ENCODE measurements at places on chromosomes 12 and 14. TPM values are rescaled to one million over a fixed set of nuclear protein-coding genes. Genes with fewer than 3 reads are reported as not detected.

DNA sequence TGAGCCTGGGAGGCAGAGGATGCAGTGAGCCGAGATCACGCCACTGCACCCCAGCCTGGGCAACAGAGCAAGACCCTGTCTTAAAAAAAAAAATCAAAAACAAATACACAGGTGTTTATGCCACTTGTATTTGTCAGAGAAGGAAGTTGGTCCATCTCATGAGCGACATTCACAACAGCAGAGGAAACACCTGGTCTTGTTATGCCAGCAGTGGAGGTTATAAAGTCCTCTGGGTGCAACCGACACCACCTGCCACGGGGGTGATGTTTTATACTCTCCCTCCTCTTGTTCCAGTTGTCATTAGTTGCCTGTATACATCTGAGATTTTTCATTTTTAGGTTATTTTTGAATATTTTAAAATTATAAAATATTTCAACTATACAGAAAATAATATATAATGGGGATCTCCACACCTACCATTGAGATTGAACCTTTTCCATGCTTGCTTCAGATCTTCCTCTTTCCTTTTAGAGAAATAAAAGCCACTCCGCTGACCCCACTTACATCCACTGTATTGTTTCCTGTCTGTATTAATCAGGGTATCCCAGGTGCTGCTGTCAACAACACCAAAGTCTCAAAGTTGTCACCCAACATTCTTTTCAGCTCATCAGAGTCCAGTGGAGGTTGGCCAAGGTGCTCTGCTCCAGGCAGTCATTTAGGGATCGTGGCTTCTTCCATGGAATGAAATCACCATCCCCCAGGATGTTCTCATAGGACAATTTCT is 65.1 kb downstream of the RNFT2 start:
- DNase-seq: no peak

DNA sequence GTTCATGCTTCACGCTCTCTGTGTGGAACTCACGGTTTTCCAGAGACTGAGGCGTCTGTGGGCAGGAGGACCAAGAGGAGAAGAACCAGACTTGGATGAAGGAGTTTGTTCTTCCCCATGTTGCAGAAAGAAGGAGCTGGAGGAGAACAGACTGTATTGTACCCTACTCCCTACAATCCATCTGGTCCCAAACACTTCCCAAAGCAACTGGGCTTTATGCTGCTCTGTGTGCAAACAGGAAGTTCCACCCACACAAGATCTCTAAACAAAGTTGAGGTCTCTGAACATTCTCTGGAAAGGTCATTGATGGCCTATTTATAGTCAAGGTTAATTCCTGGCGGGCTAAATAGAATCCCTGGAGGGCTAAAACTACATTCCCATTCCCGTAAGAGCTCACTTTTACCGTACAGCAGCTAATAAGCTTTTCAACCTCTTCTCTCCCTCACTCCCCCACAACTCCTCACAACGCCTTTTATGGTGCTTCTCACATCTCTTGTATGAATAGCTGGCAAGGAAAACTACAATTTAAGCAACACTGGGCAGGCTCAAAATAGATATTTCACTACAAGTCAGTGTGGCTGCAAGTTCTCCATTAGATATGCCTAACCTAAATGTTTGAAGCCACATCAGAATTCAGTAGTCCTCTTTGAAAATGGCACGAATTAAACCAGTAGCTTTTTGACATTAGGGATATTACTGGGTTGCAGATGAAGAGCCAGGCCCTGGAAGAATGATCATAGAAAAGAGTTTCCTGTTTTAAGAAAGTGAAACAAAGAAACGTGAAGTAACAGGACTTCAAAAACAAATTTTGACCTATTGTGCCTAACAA is at the start of gene A2M:
Gene A2M (minus strand): TSS at position 189 of the 829 bp plus-strand sequence. CDS start 70 bp downstream, at position 119.
- no peak for DNase-seq

- no peak for DNase-seq
Measured at GRCh38 chr12:105801351-105801750, 337.4 kb downstream of the NUAK1 start.

The ERC1 gene
- total RNA-seq: 34.5 TPM

- no peak for DNase-seq
Measured at GRCh38 chr12:53476769-53477209, 22.5 kb downstream of the MAP3K12 start.

GRCh38 chr14:51564460-51564859 is 87.2 kb upstream of the FRMD6 start:
- DNase-seq: no peak

DNA sequence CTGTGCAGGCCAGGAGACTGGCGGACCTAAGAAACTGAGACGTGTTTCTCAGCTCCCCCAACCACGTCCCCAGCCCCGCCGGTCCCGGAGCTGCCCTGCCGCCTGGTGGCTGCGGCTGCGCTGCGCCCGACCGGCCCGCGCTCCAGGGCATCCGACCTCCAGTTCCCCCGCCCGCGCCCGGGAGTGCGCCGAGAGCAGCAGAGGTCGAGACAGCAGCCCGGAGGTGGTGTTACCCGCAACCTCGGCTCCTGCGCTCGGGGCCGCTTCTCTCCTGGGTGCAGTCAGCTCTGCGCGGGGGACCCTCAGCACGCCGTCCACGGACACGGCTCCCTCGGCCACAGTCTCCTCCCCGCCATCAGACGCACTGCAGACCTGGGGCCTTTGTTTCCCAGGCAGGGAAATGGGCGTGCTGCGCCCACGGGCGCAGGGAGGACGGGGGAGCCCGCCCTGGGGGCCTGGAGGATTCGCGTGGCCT is 21.6 kb upstream of the GPR132 start:
- DNase-seq: peak; percentile 87

- no peak for DNase-seq
Measured at GRCh38 chr14:68241862-68242487, 422.4 kb downstream of the RAD51B start.

GRCh38 chr12:53694756-53695151 is 18.9 kb upstream of the ATP5MC2 start:
- DNase-seq: no peak

The DENND5B gene
- 0.19 TPM for total RNA-seq

- no peak for DNase-seq
Measured at GRCh38 chr12:20505056-20505455, 136.7 kb downstream of the PDE3A start.

The LHX5 gene
- not detected for total RNA-seq

DNA sequence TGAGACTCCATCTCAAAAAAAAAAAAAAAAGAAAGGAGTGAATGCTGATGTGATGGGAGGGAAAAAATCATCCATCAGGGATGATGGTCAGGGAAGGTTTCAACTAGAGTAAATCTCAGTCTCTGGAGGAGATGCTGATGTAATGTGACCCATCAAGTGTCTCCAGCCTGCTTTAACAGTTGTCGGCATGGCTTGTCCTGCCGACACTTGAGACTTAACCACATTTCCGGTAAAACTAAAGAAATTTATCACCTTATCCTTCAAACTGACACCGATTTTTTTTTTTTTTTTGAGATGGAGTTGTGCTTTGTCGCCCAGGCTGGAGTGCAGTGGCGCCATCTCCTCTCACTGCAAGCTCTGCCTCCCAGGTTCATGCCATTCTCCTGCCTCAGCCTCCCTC is 21.5 kb upstream of the ANAPC5 start:
- no peak for DNase-seq

DNA sequence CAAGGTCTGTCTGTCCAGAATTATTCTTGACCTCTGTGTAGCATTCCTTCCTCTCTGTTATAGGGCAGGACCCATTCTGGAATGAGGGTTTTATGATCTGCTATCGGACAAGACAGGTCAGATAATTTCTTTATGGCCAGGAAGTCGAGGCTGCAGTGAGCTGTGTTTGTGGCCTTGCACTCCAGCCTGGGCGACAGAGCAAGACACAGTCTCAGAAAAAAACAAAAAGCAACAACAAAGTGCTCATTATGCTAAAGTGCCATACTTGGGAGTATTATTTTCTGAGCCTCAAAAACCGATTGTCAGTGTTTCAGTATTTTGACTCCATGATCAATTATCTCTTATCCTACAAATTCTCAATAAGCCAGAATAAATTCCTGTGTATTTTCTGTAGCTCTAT is 4.1 kb downstream of the CIPC start:
- DNase-seq: no peak

The HNRNPA1 gene
- total RNA-seq: 1,977 TPM

All from CD8-positive, alpha-beta T cell (primary cell).